ENCODE measurements at places on chromosomes 16 and 17.

GRCh38 chr16:66451548-66451947, 24.5 kb downstream of the BEAN1 start:
- no peak for DNase-seq
- no peaks in the 10 kb centered on the region for H3K4me1 ChIP-seq
- no peaks in the 10 kb centered on the region for H3K36me3 ChIP-seq
- H3K27me3 ChIP-seq: no peaks in the 10 kb centered on the region
- no peak overlapping the region for H3K4me3 ChIP-seq

DNA sequence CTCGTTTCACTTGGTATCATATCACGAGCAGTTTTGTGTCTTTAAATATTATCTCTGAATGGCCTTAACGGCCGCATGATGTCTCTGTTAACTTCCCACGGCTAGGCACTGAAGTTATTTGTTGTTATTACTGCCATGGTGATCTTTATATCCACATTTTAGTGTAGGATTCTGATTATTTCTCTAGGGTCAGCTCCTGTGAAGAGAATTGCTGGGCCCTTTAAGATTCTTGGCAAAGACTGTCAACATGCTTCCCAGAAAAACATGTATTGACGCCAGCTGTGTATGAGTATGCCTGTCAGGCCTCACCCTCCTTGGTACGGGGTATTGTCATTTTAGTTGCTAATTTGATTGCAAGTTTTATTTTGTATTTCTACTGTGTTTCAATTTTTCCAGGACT, 263.5 kb downstream of the SNX29 start:
- H3K36me3 ChIP-seq: no peaks in the 10 kb centered on the region
- H3K4me1 ChIP-seq: no peaks in the 10 kb centered on the region
- no peaks in the 10 kb centered on the region for H3K27me3 ChIP-seq
- H3K27ac ChIP-seq: no peak overlapping the region

GRCh38 chr16:67445913-67446907, 15.3 kb downstream of the HSD11B2 start:
- no peak overlapping the region for H3K4me3 ChIP-seq
- H3K27ac ChIP-seq: no peak overlapping the region
- H3K4me1 ChIP-seq: peaks cover 31% of the 10 kb centered on the region
- no peaks in the 10 kb centered on the region for H3K36me3 ChIP-seq
- peak; percentile 79 for DNase-seq

DNA sequence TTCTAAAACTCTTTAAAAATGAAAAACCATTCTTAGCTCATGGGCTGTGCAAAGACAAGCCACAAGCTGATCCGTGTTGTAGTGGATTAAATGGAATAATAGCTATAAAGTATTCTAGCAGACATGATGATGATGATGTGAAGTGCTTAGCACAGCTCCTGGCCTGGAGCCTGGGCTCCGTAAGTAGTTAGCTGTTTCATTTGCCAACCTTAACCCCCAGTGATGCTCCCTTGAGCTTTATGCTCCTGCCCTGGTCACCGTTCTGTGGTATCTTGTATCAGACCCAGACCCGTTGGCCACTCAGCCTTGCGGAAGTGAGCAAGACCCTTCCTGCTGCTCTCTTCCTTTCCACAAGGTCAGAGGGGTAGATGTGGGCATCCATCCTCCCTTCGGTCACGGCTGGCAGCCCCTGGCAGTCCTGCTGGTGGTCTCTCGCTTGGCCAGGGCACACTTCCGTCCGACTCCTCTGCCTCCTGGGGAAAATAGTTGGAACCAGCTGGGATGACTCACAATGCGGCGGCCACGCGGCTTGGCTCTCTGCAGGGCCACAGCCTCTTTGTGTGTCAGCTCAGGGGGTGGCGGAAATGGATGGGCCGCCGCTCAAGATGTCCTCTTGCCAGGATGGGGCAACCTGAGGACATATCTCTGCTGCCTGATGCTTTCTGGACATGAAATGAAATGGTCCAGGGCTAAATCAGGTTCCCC, 79.1 kb downstream of the GPR139 start:
- no peak overlapping the region for H3K27ac ChIP-seq
- no peaks in the 10 kb centered on the region for H3K27me3 ChIP-seq
- H3K4me3 ChIP-seq: no peak overlapping the region
- peak; percentile 67 for DNase-seq
- no peaks in the 10 kb centered on the region for H3K4me1 ChIP-seq

- H3K27me3 ChIP-seq: no peaks in the 10 kb centered on the region
- H3K4me1 ChIP-seq: peaks cover 5% of the 10 kb centered on the region
- DNase-seq: no peak
- H3K27ac ChIP-seq: no peak overlapping the region
Observed at GRCh38 chr17:63932721-63933120, 590 bp upstream of the CD79B start.

DNA sequence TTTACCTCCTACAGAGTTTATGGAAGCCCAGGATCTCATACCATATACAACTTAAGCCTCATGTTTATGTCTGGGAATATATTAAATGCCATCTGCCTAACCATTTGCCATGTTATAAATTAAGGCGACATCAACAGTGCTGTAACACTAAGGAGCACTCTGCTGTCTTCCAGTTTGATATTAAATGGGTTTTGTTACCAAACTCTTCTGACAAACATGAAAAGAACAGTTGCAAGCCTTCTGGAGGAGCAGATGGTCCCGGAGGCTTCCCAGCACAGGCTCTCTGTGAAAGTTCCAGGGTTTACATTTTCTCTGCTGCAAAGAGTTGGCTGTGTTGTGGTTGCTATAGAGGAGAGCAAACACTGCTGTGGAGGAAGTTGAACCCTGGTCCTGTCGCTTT, 545.3 kb upstream of the SALL1 start:
- H3K4me3 ChIP-seq: no peak overlapping the region
- no peak overlapping the region for H3K27ac ChIP-seq
- no peaks in the 10 kb centered on the region for H3K36me3 ChIP-seq

GRCh38 chr17:4665027-4665426, 23.5 kb upstream of the ALOX15 start:
- peaks cover 17% of the 10 kb centered on the region for H3K4me1 ChIP-seq
- H3K36me3 ChIP-seq: no peaks in the 10 kb centered on the region
- H3K27ac ChIP-seq: no peak overlapping the region
- H3K4me3 ChIP-seq: no peak overlapping the region
- DNase-seq: no peak

GRCh38 chr17:8185582-8186445, 4.2 kb downstream of the BORCS6 start:
- H3K4me3 ChIP-seq: peak overlapping the region; percentile 70
- H3K27me3 ChIP-seq: no peaks in the 10 kb centered on the region
- H3K4me1 ChIP-seq: peaks cover 6% of the 10 kb centered on the region
- H3K36me3 ChIP-seq: no peaks in the 10 kb centered on the region
- DNase-seq: peak; percentile 90
- peak overlapping the region; percentile 86 for H3K27ac ChIP-seq

DNA sequence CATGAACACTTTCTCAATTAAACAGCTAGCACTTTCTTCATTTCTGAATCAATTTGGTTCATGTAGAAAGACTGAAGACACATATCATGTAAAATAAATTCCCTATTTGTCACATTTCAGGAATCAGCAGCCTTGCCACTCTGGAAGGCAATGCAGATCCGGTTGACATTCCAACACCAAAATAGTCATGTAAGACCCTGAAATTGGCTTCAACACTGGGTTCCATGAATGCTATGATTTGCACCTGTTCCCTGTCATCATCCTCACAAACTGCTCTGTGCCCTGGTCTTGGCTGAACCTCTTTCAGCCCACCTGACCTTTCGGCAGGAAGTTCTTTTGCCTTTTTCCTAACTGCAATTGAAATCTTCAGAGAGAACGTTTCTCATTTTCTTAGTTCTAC, 156.9 kb downstream of the CDH8 start:
- no peak overlapping the region for H3K27ac ChIP-seq
- H3K36me3 ChIP-seq: no peaks in the 10 kb centered on the region
- no peaks in the 10 kb centered on the region for H3K27me3 ChIP-seq
- no peaks in the 10 kb centered on the region for H3K4me1 ChIP-seq

DNA sequence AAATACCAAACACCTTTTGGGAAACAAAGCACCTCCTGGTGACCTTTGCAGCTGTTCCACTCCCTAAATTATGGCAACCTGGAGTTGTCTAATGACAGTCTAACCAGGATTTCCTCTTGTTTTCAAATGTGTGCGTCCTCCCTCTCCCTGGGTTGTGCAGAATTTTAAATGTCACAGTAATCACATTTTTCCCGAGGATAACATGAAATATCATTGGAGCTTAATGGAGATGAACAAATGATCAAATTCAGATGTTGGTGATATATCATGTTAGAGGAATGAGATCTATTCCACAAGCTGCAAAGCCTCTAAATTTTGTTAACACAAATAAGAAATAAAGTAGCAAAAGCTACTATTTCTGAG, 86.9 kb upstream of the HLF start:
- H3K4me3 ChIP-seq: no peak overlapping the region
- DNase-seq: no peak
- no peaks in the 10 kb centered on the region for H3K27me3 ChIP-seq

GRCh38 chr16:74775255-74775654, 635 bp upstream of the FA2H start:
- H3K27me3 ChIP-seq: peaks cover 27% of the 10 kb centered on the region
- H3K4me3 ChIP-seq: peak overlapping the region; percentile 24
- no peaks in the 10 kb centered on the region for H3K36me3 ChIP-seq
- peaks cover 7% of the 10 kb centered on the region for H3K4me1 ChIP-seq

GRCh38 chr16:2904922-2905240, 6.8 kb upstream of the FLYWCH1 start:
- no peaks in the 10 kb centered on the region for H3K27me3 ChIP-seq
- no peak for DNase-seq
- H3K4me1 ChIP-seq: peaks cover 3% of the 10 kb centered on the region
- H3K36me3 ChIP-seq: no peaks in the 10 kb centered on the region
- H3K4me3 ChIP-seq: peak overlapping the region; percentile 50

DNA sequence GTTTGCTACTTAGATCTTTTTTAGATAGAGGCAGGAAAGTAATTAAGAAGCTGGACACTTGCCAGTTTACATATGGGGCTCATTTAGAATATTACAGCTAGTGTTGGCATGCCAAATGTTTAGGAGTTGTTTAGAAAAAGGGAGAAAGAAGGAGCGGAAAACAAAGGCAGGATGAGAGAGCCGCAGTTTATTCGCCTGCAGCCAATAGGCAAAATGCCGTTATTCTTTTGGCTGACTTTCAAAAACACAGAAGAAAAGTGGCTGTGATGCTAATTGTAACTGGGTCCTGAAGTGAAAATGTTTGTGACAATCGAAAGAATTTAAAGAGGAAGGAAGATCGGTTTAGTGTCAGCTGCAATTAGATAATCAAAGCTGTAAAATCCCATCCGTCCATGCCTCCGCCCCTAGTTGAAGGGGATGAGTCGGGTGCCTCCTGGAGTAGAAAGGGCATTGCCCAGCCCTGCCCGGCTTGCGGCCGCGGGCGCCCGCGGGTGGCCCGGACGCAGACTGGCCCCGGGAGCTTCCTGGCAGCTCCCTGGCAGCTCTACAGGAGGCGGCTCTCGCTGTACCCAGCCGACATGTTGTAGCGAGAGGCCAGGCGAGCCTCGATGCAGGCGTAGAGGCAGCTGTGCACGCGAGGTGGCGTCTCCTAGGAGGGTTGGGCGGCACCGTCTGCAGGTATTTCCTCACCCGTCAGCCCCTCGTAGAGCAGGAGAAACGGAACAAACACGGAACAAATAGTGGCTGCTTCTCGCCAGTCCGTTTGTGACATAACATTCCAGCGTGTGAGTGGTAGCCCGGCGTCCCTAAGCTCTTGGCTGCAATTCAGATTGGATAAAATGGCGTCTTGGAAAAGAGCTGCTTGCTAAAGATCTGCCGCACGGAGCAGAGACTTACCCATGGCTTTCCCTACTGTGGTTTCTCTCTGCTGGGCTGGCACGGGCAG, 82.2 kb downstream of the TNRC6C start:
- no peaks in the 10 kb centered on the region for H3K27me3 ChIP-seq
- peak overlapping the region; percentile 30 for H3K4me3 ChIP-seq
- DNase-seq: peak; percentile 96
- H3K27ac ChIP-seq: peak overlapping the region; percentile 97

- no peaks in the 10 kb centered on the region for H3K4me1 ChIP-seq
- no peak overlapping the region for H3K27ac ChIP-seq
- DNase-seq: no peak
- no peak overlapping the region for H3K4me3 ChIP-seq
- no peaks in the 10 kb centered on the region for H3K36me3 ChIP-seq
- no peaks in the 10 kb centered on the region for H3K27me3 ChIP-seq
Observed at GRCh38 chr17:80086081-80086480, 15.3 kb upstream of the GAA start.

- DNase-seq: no peak
- H3K27me3 ChIP-seq: no peaks in the 10 kb centered on the region
- no peaks in the 10 kb centered on the region for H3K36me3 ChIP-seq
- no peak within 1 kb of the TSS for H3K4me3 ChIP-seq
- no peaks in the 10 kb centered on the region for H3K4me1 ChIP-seq
Observed at GRCh38 chr17:34363183-34363661, at the start of gene CCL1. CCL1 (minus strand) TSS chr17:34363233; CDS start chr17:34363161, 72 bp downstream.

GRCh38 chr17:1203111-1203966, 23.6 kb upstream of the ABR start:
- peak overlapping the region; percentile 7 for H3K4me3 ChIP-seq
- H3K36me3 ChIP-seq: no peaks in the 10 kb centered on the region
- H3K27me3 ChIP-seq: no peaks in the 10 kb centered on the region
- H3K27ac ChIP-seq: peak overlapping the region; percentile 54
- peak; percentile 51 for DNase-seq
- H3K4me1 ChIP-seq: no peaks in the 10 kb centered on the region

DNA sequence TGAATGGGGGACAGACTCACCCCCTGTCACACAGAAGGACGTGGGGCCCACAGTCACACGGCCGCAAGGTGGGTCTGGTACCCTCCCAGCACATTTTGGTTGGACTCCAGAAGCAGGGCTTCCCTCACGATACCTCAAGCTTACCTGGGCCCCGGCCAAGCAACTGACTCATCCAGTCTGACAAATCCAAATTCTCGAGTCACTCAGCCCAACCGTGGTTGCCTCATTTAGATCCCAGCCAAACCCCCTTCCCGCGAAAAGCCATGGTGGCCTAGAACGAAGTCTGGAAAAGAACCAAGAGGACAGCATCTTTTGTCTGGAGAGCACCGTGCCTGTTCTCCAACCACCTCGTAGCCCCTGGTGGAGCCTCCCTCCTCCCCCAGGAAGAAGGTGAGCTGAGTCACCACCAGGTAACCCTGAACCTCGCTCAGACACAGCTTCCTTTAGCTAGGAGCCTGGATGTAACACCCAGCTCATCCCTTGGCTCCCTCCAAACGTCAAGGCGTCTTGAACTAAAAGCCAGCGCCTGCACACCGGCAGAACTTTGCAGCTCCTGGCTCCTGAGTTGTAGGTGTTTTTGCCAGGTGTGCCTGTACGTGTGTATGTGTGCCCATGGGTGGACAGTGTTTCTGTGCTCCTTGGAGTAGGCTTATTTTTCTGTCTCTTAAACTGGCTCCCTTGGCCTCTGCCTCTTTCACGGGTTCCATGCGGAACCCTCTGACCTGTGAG, 78.9 kb downstream of the CMIP start:
- H3K27me3 ChIP-seq: no peaks in the 10 kb centered on the region
- H3K4me1 ChIP-seq: peaks cover 3% of the 10 kb centered on the region
- no peak overlapping the region for H3K4me3 ChIP-seq
- no peaks in the 10 kb centered on the region for H3K36me3 ChIP-seq
- DNase-seq: no peak
- no peak overlapping the region for H3K27ac ChIP-seq

- no peak overlapping the region for H3K4me3 ChIP-seq
- no peaks in the 10 kb centered on the region for H3K27me3 ChIP-seq
- no peaks in the 10 kb centered on the region for H3K4me1 ChIP-seq
- no peak for DNase-seq
Observed at GRCh38 chr17:40526668-40527067, 25.2 kb upstream of the TNS4 start.

- no peak overlapping the region for H3K27ac ChIP-seq
- H3K27me3 ChIP-seq: peaks cover 3% of the 10 kb centered on the region
- H3K36me3 ChIP-seq: no peaks in the 10 kb centered on the region
- no peaks in the 10 kb centered on the region for H3K4me1 ChIP-seq
- no peak for DNase-seq
Observed at GRCh38 chr17:74187761-74188160, 15.7 kb upstream of the RPL38 start.

Measured in lung (tissue), 17 donors.